ENCODE measurements at places on chromosomes 12 and 14.

- DNase-seq: no peak
Observed at GRCh38 chr14:79701371-79701770, 509.9 kb downstream of the DIO2 start.

GRCh38 chr14:60204843-60205774, 39.9 kb upstream of the DHRS7 start:
- no peak for DNase-seq

GRCh38 chr12:80170915-80171314, 71.6 kb downstream of the OTOGL start:
- DNase-seq: no peak

GRCh38 chr14:36099619-36100018, 76.9 kb downstream of the PTCSC3 start:
- DNase-seq: no peak

DNA sequence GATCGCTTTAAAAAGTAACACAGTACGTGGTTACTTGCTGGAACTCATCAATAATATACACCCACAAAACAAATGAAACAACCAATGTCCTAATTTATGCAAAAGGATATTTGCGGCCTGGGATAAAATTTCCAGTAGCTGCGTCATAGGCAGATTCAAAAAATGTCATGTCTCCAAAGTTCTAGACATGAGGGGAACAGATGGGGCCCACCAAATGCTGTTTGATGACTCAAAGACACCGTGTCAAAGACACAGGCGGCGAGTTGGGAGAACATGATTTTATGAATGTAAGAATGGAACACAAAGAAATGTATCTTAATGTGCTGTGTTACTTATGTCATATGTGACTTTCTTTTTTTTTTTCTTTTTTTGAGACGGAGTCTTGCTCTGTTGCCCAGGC, 34.3 kb upstream of the NCOR2 start:
- no peak for DNase-seq

GRCh38 chr12:58293308-58293982, 352.1 kb downstream of the ATP23 start:
- no peak for DNase-seq

- DNase-seq: no peak
Observed at GRCh38 chr12:71685312-71685906, 473 bp upstream of the TMEM19 start.

DNA sequence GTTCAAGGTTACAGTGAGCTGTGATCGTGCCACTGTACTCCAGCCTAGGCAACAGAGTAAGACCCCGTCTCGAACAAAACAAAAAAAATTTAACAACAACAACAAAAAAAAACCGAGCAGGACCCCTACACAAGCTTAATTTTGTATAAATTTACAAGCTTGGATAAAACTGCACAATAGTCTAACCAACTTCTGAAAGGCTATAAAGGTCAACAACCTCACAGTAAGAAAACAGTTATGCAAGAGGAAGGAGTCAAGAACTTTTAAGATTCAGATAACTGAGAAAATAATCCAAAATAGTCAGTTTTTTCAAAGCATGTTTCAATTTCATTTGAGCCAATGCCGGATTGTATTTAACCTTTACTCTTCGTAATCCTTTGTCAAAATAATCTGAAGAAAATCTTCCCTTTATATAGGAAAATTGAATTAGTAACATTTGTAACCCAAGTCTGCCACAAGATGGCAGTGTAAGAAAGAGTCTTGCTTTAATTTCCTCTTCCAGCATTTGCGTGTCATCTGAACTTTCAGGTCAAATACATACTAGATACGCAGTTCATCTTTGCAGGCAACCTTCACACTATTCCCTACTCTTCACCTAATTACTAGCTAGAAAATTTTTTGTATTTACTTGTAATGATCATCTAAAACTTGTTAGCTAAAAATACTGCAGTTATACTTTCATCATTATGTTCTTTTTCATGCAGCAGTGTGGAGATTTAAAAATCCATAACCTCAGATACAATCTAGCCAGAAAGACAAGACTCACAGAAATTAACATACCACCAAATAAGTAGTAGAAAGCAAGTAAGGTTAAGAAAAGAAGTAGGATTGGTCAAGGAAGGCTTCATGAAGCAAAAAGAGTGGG, 5.8 kb downstream of the CCNB1IP1 start:
- DNase-seq: peak; percentile 67

DNA sequence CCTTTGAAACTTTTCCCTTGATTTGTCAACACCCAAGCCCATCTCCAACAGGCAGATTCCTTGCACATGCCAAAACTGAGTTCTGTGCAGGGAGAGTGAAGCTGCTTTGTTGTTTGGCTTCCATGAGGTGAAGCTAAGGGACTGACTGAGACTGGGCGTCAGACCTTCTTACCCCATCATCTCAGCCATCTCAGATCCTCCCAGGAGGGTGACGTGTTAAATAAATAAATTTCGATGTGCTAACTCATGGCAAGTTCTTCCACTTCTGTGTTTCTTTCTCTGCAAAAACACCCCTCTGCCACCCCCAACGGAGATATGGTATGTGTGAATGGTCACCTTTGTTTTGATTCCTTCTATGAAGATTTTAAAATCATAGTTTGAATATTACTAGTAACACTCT, 17.8 kb downstream of the UTP20 start:
- DNase-seq: no peak

GRCh38 chr14:80930836-80931389, 10.6 kb downstream of the CEP128 start:
- peak; percentile 71 for DNase-seq

- DNase-seq: no peak
Observed at GRCh38 chr12:113940357-113941207, 25.5 kb downstream of the RBM19 start.

GRCh38 chr12:101941306-101942249, 64.2 kb downstream of the DRAM1 start:
- DNase-seq: no peak

DNA sequence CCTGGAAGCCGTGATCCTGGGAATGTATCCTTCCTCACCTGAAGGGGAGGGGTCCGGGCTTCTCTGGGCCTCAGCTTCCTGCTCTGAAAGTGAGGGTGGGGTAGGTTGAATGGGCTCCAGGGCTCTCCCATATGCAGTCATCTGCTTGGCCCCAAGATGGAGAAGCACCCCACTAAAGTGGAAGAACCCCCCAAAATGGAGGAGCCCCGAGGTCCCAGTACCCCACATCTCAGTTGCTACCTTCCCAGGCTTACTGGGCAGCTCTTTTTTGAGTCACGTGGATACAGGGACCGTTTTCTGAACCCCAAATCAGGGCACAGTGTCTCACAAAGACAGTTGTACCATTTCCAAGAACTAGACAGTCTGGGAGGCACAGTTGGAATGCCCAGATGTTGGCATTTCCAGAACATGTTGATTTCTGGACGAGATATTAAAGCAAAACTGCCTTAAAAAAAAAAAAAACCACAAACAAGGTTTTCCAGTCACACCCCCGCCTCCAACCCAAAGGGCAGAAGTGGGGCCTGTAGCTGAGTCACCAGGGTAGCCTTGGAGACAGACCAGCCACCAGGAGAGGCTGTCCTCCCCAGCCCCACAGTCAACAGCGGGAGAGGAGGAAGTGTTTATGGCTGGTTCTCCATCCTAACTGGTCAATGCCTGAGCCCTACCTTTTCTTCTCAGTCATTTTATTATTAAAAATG, 12.1 kb downstream of the VASH1 start:
- no peak for DNase-seq

- DNase-seq: no peak
Observed at GRCh38 chr12:76706101-76706500, 57.8 kb upstream of the ZDHHC17 start.

GRCh38 chr12:130521375-130522124, 183.9 kb downstream of the PIWIL1 start:
- DNase-seq: no peak

DNA sequence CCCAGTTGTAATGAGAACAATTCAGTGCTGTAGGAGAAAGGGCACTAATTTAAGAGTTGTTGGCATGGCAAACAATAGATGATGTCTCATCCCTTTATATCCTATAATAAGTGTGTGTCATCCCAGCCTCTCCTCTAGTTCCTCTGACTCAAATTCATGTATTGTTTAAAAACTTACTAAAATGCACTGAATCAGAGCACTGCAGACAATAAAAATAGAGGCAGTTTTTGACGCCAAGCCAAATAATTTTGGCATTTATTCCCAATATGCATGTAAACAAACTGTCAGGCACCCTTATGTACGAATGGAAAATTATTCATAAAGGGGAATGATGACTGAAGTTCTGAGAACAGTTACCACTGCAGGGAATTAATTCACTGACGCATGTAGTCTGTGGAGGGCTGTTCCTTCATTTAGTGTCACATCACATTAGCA, 57.9 kb upstream of the TMX1 start:
- no peak for DNase-seq

DNA sequence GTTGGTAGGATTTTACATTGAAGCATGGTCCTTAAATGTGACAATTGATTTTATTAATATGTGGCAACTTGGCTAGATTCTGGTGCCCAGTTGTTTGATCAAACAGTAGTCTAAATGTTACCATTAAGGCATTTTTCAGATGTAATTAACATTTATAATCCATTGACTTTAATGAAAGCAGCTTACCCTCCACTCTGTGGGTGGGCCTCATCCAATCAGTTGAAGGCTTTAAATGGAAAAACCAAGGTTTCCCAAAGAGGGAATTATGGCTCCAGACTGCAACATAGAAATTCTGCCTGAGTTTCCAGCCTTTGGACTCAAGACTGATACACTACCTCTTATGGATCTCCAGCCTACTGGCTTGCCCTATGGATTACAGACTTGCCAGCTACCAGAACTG, 1153.2 kb downstream of the BCL11B start:
- no peak for DNase-seq

DNA sequence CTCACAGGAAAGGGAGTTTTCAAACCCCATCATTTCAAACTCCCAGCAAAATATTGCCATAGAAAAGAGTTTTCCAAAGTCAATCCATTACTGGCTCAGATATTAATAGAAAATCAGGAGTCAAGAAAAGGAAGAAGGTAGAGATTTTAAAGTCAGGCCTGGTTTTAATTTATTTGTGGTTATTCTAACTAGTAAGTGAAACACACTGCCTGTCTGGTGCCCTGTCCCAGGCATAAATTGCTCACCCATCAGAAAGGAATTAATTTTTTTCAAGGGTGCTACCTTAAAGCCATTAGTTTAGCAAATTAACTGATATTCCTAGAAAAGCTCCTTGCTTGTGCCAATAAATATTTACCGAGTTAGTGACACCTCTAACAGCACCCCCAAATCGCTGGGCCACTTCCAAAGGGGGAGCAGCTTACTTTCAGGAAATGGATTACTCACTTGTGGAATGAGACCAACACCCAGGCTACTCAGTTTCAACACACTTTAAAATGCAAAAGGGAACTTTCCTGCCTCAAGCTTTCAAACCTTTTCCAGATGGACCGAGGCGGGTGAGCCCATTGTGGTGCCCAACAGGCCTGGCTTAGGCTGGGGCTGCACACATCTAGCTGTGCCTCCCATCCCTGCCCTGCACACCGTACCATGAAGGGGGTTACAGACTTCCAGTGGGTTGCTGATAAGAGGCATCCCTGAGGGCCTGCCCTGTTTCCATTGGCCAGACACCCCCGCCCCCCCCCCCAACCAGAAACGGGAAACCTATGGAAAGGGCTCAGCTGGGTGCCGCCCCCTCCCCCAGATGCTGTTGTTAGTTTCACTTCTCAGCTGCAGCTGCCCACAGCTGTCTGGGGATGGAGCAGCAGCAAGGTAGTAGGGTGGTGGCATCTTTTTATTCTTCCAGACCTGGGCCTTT, 117.2 kb downstream of the SAMD4A start:
- no peak for DNase-seq

GRCh38 chr12:68261896-68262295, 8.5 kb upstream of the IL22 start:
- DNase-seq: no peak

Measured in activated CD4-positive, alpha-beta T cell treated with anti-CD3 and anti-CD28 coated beads, Interleukin-2, amount 10 ng/mL, durations not matched to agents 7 days and 5 days (primary cell).